ENCODE measurements at places on chromosomes 13 and 19.
A peak's percentile ranks its signal among the peaks of the same experiment; 100 is the strongest.

DNA sequence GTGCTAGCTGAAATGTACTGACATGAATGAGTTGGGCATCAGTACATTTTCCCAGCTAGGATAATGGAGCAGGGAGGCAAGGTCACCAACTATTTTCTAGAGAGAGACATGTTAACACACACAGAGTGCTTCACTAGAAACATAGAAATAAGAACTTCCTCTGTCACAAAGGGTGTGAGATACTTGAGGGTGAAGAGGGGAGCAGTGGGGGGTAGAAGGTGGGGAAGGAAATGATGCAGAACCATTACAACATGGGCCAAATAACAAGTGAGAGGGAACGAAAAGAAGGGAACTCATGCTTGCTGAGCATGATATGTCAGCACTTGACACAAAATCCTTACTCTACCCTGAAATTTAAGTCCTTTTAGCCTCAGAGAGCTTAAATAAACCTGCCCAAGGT, 87.8 kb upstream of the RFC3 start:
- no peak for DNase-seq

- DNase-seq = no peak
Measured at GRCh38 chr19:13366529-13367143, 139.6 kb downstream of the CACNA1A start.

DNA sequence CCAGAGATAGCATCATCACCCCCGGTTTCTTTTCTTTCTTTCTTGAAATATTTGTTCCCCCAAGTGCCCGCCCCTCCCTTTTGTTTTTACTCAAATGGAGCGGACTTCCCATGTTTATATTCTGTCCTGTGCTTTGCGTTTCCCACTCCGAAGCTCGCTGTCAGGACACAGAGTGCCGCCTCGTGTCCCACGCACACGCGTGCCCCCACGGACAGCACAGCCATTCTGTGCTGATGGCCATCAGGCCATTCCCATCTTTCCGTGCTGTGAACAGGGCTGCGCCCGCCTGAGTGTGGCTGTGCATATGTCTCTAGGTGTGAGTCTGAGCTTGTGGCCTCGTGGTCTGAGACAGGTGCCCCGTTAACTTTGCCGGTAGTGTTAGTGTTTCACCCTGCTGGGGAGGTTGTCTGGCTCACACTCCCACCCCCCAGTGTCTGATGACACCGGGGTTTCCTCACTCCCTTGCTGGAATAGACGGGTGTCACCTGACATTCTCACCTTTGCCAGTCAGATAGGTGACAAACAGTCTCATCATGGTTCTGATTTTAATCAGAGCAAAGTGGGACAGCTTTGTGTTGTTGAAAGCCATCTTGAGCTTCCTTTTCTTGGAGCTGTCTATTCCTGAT, 6.9 kb downstream of the PAK4 start:
- peak; percentile 13 for DNase-seq

- DNase-seq = no peak
Measured at GRCh38 chr13:40428354-40428753, 238.1 kb downstream of the FOXO1 start.

- DNase-seq = peak; percentile 80
Measured at GRCh38 chr19:16586991-16587832, 15.0 kb upstream of the SLC35E1 start.

- DNase-seq = no peak
Measured at GRCh38 chr19:40400559-40400958, 10.6 kb upstream of the HIPK4 start.

GRCh38 chr19:33497131-33497777, 24.3 kb downstream of the PEPD start:
- DNase-seq = no peak

GRCh38 chr13:103371271-103371670, 305.1 kb upstream of the SLC10A2 start:
- no peak for DNase-seq

GRCh38 chr13:54614726-54615125, 1586.1 kb downstream of the OLFM4 start:
- DNase-seq = no peak

- no peak for DNase-seq
Measured at GRCh38 chr19:13707915-13708314, 56.4 kb upstream of the MRI1 start.

DNA sequence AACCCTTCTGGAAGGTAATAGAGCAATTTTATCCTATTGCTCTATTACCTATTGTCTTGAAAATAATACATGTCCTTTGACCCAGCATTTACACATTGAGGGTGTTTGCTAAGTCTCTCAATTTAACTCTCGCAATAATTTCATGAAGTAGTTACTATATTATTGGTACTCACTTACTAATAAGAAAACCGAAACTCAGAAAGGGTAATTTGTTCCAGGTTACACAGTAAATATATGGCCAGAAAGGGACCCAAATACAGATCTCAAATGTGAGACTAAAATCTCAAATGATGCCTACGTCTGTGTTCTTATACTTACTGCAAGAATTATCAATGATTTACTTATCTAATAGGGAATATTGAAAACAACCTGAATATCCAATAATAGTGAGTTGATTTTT, 29.7 kb upstream of the FAM216B start:
- DNase-seq = no peak

- DNase-seq = peak; percentile 63
Measured at GRCh38 chr19:8585894-8586750, 8.9 kb upstream of the MYO1F start.
